ENCODE measurements at places on chromosomes 3 and 15.

GRCh38 chr3:151916781-151917180 lies 43.3 kb downstream of the SUCNR1 start:
- DNase-seq, result no peak

DNA sequence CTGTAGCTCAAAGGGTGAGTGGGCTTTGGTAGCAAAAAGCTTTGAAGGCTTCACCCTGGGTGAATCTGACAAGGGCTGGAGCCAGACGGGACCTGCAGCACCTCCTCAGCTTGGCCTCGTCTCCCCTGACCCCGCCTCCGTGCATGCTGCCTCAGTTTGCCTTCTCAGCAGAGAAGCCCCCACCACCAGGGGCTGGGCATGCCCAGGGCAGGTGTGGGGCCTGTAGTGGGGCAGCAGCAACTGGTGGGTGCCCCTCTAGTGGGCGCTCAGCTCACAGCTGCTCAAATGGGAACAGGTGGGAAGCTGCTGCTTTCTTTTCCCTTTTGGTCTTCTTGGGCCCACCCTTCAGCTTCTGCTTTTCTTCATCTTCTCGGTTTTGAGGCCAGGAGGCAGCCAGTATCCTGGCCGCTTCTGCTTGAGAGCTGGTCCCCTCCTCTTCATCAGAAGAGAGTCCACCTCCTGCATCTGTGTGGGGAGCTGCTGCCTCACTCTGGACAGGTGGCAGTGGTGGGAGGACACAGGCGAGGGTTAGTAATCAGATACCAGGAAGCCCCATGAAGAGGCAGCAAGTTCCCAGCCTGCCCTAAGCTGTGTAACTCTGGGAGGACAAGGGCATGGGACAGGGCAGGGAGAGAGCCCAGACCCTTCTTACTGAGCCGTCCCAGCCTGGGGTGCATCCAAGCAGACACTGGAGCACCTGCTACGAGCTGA lies 21.0 kb downstream of the TMEM43 start:
- DNase-seq, result no peak

GRCh38 chr15:92805080-92805690 lies 94.9 kb upstream of the CHD2 start:
- no peak for DNase-seq

DNA sequence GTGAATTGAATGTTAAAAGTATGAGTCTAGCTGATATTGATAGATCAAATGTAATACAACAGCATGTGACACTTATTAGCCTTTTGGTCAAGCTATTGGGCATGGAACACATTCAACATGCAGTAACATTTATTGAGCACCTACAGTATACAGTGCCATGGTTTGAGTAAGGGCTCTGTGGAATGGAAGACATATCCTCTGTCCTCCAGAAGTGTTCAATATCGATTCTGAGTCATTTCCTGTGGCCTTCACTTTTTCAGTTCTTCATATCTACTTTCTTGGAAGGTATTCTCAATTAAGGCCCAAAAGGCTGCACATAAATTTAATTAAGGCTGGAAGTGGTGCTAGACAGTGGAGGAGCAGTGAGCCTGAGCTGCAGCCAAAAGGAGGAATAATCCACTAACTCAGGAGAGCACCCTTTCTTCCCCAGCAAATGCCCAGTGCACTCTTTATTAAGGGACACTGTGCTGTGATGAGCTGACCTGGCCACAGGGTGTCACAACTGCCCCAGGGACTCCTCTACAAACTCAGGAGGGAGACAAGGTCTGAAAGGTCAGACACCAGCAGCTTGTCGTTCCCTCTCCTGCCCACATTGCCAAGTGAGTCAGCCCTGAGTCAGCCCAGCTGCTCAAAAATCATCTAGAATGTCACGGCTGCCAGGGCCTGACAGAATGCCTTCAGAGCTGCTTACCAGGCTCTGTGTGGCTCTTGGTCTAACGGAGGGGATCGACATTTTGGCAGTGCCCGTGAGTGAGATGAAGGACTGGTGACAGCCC lies 544.8 kb downstream of the AGBL1 start:
- DNase-seq, result peak; percentile 50

- DNase-seq, result no peak
Measured at GRCh38 chr3:99953596-99953995, 135.9 kb downstream of the CMSS1 start.

GRCh38 chr3:24686808-24687207 lies 192.2 kb upstream of the THRB start:
- no peak for DNase-seq

DNA sequence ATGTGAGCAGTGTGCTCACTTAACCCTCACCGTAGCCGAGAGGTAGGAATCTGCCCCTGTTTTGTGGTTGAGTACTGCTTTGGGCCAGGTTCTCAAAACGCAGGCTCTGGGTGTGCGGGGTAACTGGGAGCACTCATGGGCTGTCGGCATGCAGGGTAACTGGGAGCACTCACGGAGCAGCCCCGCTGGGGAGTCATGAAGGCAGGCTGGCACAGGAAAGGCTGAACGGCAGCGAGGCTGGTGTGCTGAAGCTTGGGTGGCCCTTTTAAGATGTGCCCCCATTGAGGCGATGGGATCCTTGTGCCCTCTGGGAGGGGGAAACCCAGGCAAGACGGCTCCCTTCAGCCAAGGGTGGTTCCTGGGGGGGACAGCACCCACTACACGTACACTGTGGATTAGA lies 44.6 kb upstream of the VPS8 start:
- DNase-seq, result no peak

DNA sequence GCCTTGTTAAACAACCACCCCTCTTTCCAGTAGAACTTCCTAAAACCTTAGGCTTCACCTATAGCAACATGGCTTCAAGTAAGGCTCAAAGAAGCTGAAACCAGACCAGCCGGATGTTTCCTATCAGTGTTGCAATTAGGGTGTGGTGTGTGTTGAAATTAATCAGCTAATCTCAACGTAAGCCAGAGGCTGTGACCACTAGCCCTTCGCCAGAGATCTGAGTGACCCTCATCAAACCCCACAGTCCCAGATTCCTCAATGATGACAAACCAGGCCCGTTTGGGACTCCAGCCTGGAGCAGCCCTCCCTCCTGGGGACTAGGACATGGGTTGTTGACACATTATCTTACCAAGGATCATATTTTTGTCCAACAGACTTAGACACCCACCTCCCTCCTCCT lies 27.3 kb downstream of the CYP11A1 start:
- DNase-seq, result no peak

DNA sequence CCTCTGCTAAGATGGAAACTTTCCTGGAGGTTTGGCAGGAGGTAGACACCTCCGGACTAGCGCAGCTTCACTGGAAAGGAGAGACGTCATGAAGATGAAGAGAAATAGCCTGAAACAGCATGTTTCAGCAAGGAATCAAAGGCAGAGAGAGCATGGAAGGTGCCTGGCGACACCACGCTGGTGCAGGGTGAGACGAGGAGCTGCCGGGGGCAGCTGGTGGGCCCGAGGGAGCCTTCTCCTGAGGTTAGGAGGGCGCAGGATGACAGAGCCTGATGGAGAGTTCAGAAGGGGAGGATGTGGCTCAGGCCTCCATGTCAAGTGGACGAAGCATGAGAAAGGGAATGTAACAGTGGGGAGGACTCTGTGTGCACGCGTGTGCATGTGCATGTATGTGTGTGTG lies 113.6 kb downstream of the TPRA1 start:
- no peak for DNase-seq

GRCh38 chr3:172153335-172153861 lies 114.0 kb downstream of the FNDC3B start:
- no peak for DNase-seq

GRCh38 chr15:72722071-72722696 lies 36.2 kb downstream of the BBS4 start:
- DNase-seq, result peak; percentile 43

GRCh38 chr15:49898097-49898496 lies 220.9 kb downstream of the ATP8B4 start:
- DNase-seq, result no peak

DNA sequence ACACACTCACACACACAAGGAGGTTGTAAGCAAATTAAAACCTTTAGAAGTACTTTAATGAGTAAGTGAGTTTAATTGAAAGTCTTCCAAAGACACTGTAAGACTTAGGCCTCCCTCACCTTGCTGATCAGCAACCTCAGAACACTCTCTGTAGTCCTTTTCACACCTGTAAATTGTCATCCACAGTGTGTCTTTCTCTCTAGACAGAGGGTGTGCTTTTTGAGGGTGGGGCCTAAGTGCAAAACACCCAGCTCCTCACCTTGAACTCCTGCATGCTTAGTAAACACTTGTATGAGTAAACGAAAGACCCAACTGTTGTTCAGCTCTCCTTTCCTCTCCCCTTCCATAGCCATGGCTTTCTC lies 183.2 kb upstream of the IL12A start:
- no peak for DNase-seq

- no peak for DNase-seq
Measured at GRCh38 chr3:150480877-150481276, 65.4 kb downstream of the SERP1 start.

DNA sequence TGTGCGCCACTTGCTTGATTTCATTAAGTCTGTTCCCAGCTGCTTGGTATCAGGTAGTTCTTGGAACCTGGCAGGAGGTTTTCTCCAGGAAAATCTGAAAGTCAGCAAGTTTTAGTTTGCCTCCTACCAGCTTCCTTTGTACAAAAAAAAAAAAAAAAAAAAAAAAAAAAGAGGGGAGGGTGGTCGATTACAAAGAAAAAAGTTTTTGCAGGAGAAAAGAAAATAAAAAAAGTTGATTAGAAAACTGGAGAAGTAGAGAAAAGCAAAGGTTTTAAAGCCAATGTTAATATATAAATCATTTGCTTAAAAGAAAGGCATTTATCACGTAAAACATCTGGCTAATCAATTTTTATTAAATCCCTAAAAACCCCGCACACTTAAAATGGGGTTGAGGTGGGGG lies 5.9 kb downstream of the EPHA3 start:
- DNase-seq, result no peak

- DNase-seq, result no peak
Measured at GRCh38 chr15:76566276-76566675, 229.7 kb downstream of the ISL2 start.

DNA sequence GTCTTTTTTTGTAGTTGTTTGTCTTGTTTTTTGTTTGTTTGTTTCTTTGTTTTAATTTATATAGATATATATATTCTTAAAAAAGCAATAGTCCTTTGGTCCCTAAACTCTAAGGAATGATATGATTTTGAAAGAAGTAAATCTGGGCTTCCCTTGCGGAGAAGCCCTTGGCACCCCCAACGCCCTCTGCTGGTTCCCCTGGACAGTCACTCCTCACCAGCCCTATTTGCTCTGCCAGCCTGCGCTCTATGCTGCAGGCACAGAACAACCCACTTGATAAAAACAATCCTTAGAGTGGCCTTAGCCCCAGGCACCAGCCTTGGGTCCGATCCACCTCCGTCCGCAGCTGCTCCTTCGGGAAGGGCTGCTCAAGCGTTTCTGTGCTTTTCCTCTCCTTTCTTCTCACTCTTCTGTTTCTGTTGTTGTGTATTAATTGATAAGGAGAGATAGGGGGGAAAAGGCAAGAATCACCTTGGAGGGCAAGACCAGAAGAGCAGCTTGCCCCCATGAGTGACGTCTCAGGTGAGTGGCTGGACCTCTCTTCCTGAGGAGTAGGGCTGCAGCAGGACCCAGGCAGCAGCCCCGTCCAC lies 13.7 kb upstream of the PARP6 start:
- peak; percentile 20 for DNase-seq

GRCh38 chr3:57464801-57465200 lies 79.3 kb downstream of the DNAH12 start:
- no peak for DNase-seq

GRCh38 chr15:101625184-101625583 lies 27.0 kb downstream of the TM2D3 start:
- no peak for DNase-seq

DNA sequence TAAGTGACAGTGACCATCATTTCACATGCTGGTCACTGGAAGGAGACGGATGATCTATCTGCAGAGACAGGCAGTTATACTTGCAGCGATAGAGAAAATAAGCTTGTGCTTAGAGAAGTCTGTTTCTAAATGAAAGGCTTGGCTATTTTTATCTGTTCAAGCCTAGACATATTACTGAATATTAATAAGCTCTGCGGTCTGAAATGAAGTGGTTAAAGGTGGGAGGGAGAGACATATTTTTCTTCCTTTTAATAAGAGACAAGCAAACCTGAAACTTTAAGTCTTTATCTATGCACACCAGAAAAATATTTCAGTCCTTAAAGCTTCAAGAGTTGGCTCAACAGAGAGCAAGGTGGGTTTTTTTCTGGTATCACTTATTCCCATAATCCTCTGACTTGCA lies 99.0 kb downstream of the CD200R1L start:
- no peak for DNase-seq

DNA sequence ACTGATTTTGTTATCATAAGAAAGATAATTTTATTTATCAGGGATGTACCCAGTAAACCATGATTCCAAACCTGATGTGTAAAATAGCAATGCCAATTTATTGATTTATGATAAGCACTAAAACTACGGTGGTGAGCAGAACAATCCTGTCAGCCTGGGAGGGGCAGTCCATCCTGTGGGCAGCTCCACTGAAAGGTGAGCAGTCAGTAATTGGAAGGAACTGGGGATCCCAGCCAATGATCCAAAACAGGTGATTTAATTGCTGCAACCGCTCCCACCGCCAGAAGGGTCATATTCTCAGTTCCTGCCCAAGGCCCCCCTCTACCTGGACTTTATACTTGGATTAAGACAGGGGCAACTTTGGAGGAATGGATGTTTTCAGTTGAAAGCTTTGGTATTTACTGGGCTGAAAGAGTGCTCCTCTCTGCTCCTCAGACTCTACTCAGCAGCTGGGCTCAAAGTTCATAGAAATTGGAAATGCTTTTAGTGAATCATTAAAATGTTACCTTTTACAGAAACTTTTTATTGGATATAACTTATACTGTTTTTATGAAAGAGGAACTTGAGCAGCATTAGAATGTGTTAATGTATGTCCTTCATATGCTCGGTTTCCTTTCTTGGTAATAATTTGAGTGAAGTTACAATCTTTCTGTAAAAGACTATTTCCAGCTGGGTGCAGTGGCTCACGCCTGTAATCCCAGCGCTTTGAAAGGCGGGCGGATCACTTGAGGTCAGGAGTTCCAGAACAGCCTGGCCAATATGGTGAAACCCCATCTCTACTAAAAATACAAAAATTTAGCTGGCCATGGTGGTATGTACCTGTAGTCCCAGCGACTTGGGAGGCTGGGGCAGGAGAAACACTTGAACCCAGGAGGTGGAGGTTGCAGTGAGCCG lies 198.6 kb upstream of the IL12A start:
- no peak for DNase-seq

DNA sequence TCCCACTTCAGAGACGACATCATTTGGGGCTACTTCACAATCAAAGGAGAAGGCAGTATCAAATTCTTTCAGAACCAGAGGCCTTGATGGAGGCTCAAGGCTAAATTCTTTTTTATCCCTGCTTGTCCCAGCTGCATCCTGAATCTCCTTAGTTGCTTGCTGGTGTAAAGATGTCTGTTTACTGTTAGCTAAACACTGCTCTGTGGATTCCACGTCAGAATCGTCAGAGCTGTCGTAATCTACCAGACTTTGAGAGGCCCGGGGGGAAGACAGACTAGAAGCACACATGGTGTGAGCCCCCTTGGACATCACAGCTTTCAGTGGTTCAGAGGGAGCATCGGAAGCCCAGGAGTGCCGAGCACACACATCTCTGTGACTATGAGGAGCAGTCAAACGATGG lies 32.6 kb downstream of the LINS1 start:
- DNase-seq, result no peak

All from activated T-helper 1 cell treated with anti-CD3 and anti-CD28 coated beads, Interleukin-2, amount 50 U/mL, for 16 hours (primary cell).